Activated CD4-positive, alpha-beta T cell treated with anti-CD3 and anti-CD28 coated beads for 36 hours (primary cell): ENCODE measurements at places on chromosomes 2 and 18. TPM values are rescaled to one million over a fixed set of nuclear protein-coding genes. Genes with fewer than 3 reads are reported as not detected.
A peak's percentile ranks its signal among the peaks of the same experiment; 100 is the strongest.

UCN gene
- total RNA-seq = 1.5 TPM

DNA sequence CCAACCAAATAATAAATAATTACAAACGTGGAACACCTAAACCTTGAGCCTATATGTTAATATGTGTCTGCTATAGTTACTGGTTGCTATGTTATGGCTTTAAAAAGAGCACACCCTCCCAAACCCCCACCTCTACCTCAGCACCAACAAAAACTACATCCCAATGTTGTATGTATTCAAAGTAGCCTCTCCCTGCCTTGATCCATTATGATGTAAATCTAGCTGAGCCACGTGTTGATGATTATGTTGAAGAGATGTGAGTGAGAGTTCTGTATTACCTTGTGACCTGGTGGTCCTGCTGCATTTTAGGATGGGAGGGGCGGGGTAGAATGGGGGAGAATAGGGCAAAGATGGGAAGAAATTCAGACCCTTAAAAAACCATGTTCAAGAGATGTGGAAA, 4.8 kb downstream of the MFSD6 start:
- no peak for DNase-seq

DNA sequence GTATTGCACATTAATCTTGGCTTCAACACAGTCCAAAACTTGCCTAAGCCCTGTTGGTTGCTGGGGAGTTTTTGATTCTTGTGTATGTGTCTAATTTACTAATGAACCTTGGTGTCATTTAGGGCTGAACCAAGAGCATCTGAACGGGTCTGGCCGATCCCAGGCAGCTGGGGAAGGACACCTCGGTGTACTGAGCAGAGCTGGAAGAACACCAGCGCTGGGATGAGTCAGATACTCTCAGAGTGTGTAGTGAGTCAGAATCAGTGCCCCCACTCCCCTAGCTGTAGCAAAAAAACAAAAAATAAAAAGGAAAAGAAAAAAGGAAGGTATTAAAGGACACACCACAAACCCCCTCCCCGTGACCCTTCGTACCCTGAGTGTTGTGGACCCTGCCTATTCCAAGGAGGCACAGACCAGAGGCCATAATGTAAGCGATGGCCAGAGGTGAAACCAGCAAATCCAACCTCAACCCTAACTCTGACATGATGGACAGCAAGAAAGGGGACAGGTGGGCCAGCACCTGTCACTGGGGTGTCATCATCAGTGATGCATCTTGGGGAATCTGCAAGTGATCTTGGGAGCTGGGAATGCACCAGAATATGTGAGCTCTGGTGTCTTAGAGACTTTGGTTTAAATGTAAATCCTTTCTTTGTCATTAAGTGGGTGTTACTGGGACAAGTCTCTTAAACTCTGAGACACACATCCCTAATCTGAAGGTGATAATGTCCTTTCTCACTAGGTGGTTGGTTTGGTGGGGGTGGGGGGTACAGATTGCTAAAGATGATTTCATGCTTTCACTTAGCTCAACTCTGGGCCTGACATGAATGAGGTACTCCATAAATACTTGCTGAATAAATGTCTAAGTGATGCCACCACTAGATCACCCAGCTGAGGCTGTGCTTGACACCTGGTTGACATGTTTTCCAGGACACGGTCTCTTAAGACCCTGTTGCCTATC, 34.2 kb upstream of the NCOA1 start:
- DNase-seq = peak; percentile 53

DNA sequence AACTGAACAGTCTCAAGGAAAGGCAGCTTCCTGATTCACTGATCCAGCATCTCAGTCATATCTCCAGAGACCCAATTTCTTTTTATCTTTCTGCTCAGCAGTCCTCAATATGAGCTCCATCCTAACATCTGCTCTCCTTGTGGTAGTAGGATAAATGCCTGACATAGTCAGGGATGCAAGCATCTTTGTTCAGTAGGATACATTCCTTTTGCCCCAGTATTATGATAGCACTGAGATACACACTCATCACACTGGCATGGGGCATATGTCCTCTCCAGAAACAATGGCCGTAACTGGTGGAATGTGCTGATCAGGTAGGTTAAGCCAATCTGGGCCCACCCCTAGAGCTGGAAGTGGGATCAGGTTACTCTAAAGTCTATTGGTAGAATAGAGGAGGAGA, 207.2 kb downstream of the ETAA1 start:
- no peak for DNase-seq

- DNase-seq = no peak
These were observed 42.5 kb upstream of the SCN1A start for GRCh38 chr2:166170356-166170755.
